ENCODE measurements at places on chromosomes 13 and 19. TPM values are rescaled to one million over a fixed set of nuclear protein-coding genes. Genes with fewer than 3 reads are reported as not detected.

DNA sequence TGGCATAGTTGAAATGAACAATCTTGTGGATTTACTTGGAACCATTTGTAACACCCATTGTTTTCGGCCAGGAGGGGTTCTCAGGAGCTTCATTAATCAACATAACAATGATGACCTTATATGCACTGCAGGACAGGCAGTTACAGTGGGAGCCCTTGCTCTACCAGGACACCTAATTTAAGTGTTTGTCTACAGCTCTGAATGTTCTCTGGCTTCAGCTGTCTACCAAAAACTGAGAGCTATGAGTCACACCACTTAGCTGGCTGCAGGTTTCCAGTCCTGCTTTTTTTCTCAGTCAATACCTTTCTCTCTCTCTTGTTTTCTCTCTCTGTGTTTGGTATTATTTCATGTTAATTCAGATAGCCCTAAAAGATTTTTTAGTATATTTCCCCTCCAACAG is 105.4 kb upstream of the MBNL2 start:
- no peaks in the 10 kb centered on the region for H3K27me3 ChIP-seq
- DNase-seq, result no peak
- H3K27ac ChIP-seq, result peak overlapping the region; percentile 84
- H3K36me3 ChIP-seq, result no peaks in the 10 kb centered on the region
- H3K4me1 ChIP-seq, result peaks cover 45% of the 10 kb centered on the region

- no peak overlapping the region for H3K4me3 ChIP-seq
- H3K27me3 ChIP-seq, result no peaks in the 10 kb centered on the region
- H3K27ac ChIP-seq, result no peak overlapping the region
- no peak for DNase-seq
These were observed 86.7 kb downstream of the GNG7 start for GRCh38 chr19:2615782-2616181.

ERICH4 gene
- total RNA-seq, result not detected

DNAJC15 gene
- total RNA-seq, result 11.6 TPM

DNA sequence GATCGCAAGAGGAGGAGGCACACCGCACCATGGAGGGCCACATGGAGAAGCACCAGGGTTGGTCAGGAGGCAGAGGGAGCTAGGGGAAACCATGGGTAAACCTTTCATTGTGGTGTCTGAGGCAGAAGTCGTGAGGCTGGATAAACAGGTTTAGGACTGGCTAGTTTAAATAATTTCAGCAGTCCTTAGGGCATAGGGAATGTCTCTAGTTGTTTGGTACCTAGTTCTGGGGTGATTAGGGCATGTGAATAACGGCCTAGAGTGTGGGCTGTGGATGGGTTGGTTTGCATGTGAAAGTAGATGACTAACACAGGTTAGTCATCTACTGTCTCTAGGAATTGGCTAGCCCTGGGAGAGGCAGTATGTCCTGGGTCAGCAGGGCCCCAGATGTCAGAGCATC is 102.3 kb downstream of the STOML3 start:
- no peaks in the 10 kb centered on the region for H3K27me3 ChIP-seq
- H3K4me3 ChIP-seq, result no peak overlapping the region
- H3K27ac ChIP-seq, result no peak overlapping the region
- no peaks in the 10 kb centered on the region for H3K4me1 ChIP-seq
- H3K36me3 ChIP-seq, result no peaks in the 10 kb centered on the region

All from transverse colon (tissue), 4 donors.